SW 1271 (cell line): ENCODE measurements at places on chromosomes 2 and 18.

DNA sequence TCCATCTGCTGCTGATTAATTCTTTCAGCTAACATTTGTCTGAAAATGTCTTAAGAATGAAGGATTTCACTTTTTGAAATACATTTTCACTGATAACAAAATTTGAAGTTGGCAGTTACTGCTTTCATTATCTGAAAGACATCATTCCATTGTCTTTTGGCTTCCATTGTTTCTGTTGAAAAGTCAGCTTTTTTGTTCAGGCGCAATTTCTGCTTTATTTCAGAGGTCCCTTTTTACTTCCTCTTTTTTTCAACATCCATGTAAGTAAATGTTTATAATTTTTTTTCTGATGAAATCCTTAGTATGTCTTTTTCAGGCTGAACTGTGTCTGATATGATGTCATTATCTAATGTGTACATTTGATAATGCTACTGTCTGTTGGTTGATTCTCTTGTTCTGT lies 184.2 kb downstream of the RND3 start:
- DNase-seq: no peak

DNA sequence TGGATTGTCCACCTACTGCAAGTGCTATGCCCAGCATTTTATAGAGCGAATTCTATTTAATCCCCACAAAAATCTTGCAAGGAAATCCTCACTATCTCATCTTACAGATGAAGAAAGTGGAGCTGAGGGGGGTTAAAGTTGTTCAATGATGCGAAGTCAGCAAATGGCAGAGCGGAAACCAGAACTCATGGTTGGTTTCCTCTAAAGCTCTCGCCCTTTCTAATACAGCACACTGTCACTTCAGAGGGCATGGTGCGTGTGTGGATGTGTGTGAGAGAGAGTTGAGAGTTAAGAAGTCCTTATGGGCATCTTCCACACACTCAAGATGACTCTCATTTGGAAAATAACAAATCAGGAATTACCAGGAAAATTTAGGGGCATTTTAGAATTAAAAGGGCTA lies 78.4 kb downstream of the TGFA start:
- DNase-seq: no peak

DNA sequence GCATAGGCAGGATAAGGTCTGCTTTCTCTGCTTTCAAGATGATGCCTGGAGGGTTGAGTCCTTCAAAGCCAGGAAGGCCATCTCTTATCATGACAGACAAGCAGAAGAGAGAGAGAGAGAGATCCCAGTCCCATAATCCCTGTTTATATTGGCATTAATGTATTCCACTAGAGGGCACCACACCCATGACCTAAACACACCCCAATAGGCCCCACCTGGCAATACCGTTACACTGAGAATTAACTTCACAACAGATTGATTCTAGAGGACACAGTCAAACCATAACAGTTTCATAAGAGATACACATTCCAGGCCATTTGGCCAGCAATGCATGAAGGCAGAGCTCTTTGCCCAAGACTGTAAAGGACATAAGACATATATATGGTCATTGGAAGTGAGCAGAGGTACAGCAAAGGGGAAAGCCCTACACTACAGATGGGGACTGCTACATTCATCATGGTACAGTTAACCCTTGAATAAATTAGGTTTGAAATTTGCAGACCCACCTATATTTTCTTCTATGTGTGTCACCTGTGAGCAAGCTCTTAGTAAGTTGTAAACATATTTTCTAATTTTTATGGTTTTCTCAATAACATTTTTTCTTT lies 1516.1 kb downstream of the RPIA start:
- DNase-seq: no peak

GRCh38 chr18:22542406-22542835 lies 124.7 kb upstream of the CTAGE1 start:
- no peak for DNase-seq

GRCh38 chr2:223404616-223405015 lies 197.5 kb downstream of the SCG2 start:
- DNase-seq: no peak
